ENCODE measurements at places on chromosomes 6 and 20.

- peak; percentile 45 for DNase-seq
These were observed 1.4 kb downstream of the PIM1 start for GRCh38 chr6:37171201-37171969.

GRCh38 chr20:25011831-25012241 is 19.3 kb upstream of the APMAP start:
- DNase-seq, result no peak

DNA sequence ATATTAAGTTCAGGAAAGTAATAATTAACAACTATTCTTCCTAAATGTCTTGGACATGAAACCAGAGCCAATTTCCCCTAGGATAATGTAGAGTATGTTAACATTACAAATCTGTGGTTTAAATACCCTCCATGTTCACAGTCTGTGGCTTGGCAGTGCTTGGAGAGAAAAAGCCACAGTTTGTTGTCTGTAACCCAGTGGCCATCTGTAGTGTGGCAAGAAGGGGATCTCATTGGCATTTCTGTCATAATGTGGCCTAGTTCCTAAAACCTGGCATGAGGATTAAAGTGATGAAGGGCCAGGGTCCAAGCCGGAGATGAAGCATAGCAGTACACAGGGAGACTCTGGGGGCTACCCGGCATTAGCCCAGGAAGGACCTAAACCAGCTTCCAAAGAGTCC is 31.2 kb downstream of the SYNE1 start:
- DNase-seq, result no peak

DNA sequence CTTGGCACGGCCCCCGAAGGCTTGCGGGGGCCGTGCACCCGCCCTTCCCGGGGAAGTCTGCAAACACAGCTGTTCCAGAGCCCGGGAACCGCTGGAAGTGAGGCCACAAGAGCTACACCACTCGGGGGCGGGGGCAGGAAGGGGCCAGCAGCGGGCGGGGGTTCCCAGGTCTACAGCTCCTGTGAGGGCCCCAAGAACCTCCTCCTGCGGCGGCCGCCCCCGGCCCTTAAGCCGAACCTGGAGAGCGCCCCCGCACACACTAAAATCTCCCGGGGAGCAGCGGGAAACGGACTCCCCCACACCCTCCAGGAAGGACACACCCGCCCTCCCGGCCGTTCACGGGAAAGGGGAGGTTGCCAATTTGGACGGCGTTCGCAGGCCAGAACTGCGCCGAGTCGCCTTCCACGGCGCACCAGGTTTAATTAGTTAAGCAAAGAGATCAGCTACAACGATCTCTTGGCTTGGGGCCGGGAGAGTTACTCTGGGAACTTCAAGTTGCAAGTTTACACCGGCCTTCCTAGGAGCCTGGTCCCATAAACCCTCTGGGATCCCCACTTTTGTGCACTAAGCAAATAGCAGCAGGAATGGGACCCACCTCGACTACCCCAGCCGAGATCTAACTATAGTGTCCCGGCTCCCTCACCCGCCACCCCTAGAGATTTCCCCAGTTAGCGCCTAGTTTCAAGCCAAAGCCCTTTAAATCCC is 1.7 kb downstream of the JAG1 start:
- DNase-seq, result no peak

DNA sequence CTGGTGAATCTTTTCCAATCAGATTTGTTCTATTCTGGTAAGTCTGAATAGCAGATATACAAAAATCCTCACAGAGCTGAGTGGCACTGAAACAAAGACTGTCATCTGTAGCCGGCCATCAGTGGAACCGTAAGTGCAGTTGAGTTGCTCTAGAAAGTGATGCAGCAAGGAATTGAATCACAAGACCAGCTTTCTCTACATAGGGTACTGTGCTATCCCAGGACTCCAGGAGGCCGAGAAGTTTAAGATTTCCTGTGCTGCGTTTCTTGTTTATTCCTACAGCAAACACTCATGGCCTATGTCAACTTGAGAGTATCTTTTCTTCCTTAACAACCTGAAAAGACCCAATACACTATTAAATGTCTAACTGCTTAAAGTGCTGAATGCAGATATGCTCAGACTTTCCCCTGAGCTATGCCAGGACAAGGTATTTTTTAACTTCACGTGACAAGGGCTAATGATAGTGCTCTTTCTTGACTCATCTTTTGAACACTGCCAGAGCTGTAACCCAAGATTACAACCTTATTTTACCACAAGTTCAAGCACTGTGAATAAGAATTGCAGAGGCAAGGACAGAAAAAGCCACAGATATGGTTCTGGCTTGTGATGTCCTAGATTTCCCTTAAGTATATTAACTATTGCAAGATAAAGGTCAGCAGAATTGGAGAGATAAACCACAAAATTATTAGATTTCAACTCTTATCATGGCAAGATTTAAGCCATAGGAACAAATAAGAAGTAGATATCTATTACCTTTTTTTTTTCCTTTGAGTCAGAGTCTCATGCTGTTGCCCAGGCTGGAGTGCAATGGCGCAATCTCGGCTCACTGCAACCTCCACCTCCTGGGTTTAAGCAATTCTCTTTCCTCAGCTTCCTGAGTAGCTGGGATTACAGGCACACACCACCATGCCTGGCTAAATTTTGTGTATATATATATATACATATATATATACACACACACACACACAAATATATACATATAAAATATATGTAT is 71.6 kb downstream of the GJA1 start:
- no peak for DNase-seq

DNA sequence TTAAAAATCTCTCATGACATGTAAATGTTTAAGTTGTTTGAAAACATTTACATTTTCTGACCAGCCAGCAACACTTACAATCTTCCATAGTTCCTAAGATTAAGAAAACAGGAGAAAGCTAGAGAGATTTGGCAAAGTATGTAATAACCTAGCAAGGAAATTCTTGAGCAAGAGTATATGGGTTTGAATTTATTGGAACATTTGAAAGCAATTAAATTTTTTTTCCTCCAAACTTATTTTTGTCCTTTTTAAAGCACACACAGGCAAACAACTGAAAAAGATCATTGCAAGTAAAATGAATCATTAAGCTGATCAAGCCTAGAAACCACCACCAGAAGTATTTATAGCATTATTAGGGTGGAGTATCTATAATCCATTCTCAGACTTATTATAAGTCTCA is 20.1 kb upstream of the ZNF217 start:
- DNase-seq, result no peak

DNA sequence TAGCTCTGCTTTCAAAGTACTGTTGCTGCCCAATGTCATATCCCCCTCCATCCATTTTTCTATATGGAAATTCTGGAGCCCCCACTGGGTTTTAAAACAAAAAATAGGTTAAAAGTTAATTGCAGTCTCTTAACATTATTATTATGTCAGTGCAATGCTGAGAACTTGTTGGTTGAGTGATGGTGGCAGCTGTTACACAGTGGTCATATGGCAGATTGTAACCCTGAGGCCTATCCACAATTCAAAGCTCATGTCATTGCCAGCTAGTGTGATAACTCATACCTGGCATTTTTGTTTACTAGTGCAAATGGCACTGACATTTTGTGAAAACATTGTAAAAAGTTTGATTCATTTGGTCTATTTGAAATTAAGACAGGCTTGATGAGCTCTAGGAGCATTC is 305.7 kb upstream of the FLRT3 start:
- no peak for DNase-seq

DNA sequence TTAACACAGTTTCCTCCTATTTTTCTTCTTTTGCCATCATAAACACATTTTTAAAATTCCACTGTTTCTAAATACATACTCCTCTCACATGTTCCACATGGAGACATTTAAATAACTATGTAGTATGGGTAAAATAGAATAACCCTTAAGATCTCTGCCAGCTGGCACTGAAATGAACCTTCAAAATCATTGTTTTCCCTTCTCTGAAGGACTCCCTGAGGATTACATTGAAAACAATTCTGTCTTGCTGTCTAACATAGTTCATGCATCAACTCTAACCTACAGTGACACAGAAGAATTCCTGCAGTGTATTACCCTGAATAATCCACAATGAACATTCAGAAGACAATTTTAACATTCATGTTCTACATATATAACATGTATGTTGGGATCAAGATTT is 1361.8 kb upstream of the CITED2 start:
- no peak for DNase-seq

DNA sequence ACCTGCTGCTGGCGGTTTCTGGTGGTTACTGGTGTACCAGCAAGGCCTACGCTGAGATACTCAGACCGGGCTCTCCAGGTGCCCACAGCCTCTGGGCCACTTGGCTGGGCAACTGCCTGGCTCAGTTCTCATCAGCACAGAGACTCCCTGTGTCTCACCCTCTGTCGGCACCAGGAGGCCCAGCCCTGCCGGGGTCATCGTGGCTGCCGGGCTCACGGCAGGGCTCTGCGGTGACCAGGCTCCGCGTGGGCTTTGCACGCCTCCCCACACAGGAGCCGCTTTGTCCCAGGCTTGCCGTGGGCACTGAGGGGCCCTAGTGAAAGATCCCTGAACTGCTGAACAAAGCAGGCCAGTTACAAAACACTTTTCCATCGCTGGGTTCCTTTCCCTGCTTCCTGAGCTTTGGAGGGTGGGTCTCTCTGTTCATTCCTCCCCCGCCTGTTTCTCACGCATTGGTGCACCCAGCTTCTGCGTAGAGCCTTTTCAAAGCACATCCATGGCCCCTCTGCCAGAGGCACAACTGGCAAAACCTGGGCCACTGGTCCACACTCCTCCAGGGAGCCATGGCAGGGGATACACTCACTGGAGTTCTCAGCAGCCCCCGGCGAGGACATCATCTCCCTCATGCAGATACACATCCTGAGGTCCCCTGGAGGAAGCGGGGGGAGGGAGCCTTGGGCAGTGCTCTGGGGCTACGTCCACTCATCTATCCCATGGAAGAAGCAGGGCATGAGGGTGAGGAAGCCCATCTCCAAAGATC is 117.0 kb downstream of the NFATC2 start:
- no peak for DNase-seq

- no peak for DNase-seq
These were observed 597.4 kb upstream of the HS3ST5 start for GRCh38 chr6:114940181-114940580.

GRCh38 chr6:5644523-5645185 is 362.1 kb downstream of the NRN1 start:
- DNase-seq, result peak; percentile 2

DNA sequence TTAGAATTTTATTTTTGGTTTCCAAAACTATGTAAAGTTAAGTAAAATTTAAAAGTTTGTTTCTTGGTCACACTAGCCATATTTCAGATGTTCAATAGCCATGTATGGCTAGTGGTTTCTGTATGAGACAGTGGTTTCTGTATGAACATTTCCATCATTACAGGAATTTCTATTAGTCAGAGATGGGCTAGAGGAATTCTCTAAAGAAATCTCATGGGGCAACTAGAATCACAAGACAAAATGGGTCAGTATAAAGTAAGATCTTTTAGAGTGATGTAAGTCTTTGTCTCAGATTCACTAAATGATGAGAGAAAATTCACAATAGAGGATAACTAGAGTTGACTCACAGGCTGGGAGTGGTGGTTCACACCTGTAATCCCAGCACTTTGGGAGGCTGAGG is 149.0 kb downstream of the FUT9 start:
- DNase-seq, result peak; percentile 35

- no peak for DNase-seq
These were observed 61.1 kb upstream of the TGM3 start for GRCh38 chr20:2234598-2235191.

DNA sequence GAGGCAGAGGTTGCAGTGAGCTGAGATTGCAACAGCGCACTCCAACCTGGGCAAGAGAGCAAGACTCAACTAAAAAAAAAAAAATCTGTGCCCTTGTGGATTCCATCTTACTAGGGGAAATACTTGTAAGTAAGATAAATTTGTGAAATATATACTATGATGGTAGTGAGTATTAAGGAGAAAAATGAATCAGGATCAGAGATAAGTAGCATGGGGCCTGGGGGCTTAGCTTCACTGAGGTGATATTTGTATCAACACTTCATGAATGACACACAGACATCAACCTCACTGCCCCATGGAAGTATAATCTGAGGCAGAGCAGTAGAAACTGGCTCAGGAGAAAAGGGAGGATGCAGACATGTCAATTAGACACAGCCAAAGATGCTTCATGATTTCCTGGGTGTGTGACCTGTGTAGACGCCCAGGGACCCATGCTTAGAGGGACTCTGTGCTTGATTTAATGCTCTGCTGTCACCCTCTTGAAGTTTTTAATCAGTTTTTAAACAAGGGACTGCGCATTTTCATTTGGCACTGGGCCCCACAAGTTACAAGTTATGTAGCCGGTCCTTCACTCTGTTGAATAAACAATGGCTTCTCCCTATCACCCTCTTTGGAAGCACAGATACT is 41.9 kb downstream of the PCNA start:
- DNase-seq, result peak; percentile 75

DNA sequence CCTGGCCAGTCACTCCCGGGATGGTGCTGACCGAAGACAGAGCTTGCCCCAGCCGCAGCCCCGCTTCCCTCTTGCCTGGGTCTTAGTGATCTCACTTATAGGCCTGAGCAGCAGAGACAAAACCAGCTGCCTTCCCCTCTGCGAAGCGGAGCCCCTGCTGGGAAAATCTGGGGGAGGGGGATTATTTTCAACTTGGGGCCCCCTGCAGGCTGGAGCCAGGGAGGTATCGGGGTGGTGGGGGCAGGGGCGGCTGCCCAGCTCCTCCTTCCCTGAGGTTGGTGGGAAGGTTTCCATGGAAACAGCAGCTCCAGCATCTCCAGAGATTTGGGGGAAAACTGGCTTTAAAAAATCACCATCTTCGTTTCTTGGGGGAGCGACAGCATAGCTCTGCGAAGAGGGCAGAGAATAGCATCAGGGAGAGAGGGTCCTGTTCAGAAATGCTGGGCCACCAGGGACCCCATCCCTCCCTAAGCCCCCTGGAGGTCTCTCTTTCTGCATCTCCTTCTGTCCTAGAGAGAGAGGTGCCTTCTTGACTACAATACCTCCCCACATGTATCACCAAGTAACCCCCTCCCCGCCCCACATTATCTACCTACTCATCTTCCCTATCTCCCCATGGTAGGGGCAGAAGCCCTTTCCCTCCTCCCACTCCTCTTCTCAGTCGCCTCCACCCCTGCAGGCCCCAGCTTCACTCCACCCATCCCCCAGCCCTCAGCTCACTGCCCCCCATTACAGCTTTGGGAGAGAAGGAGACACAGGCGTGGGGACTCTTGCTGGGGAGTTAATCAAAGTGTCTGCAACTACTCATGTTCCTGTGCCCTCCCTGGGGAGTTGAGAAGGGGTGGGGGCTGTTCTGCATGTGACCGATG is 88.4 kb upstream of the CCDC167 start:
- DNase-seq, result no peak

- no peak for DNase-seq
These were observed 476.9 kb downstream of the KHDRBS2 start for GRCh38 chr6:61809004-61809595.

- DNase-seq, result no peak
These were observed 25.5 kb upstream of the PRL start for GRCh38 chr6:22322103-22323030.

- peak; percentile 16 for DNase-seq
These were observed at the start of gene DAAM2 for GRCh38 chr6:39791850-39792539. TSS of gene DAAM2 (plus strand) at chr6:39792376. CDS start at chr6:39856303, 63,927 bp downstream.

- DNase-seq, result no peak
These were observed 129.7 kb upstream of the BTN3A2 start for GRCh38 chr6:26235302-26235670.
